Gastroesophageal sphincter (tissue), 4 donors: ENCODE measurements at places on chromosomes 4 and X. TPM values are rescaled to one million over a fixed set of nuclear protein-coding genes. Genes with fewer than 3 reads are reported as not detected.

- ATAC-seq, result peak; percentile 69
Measured at GRCh38 chrX:54808109-54808604, 612 bp downstream of the MAGED2 start.

Gene CYTL1
- 1.4 TPM for total RNA-seq

DNA sequence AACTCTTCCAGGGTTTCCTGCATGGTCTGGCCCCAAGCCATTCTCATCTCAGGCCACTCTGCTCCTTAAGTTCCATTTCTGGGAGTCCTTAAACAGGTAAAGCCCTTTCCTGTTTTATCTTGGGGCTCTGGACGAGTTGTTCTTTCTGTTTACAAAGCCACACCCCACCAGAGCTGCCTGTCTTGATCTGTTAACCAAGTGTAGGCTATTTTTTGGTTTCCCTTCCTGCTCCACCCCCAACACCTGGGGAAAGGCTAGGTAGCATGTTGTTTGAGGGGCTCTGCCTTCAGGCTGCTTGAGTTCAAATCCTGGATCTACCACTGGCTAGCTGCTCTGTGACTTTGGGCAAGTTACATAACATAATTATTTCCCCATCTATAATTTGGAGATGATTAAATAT lies 40.0 kb downstream of the ERVMER34-1 start:
- ATAC-seq, result no peak

Gene NUP62CL
- total RNA-seq, result 0.39 TPM

Gene PCSK1N
- total RNA-seq, result 2.3 TPM

DNA sequence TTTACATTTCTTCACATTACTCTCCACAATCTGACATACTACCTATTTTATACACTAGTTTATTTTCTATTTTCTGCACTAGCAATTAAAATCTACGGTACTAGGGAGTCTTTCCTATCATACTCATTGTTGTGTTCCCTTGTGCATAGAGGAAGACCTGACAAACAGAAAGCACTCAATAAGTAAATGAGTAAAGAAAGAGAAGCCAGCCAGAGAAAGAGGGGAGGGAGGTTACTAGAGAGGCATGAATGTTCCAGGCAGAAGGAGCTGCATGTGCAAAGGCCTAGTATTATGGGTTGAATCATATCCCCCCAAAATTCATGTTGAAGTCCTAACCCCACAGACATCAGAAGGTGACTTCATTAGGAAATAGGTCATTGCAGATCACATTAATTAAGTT lies 114.0 kb downstream of the ZAR1 start:
- ATAC-seq, result no peak

GRCh38 chr4:36213977-36214376 lies 30.3 kb downstream of the ARAP2 start:
- ATAC-seq, result no peak

- ATAC-seq, result no peak
Measured at GRCh38 chrX:25016938-25017598, 1.3 kb upstream of the ARX start.

DNA sequence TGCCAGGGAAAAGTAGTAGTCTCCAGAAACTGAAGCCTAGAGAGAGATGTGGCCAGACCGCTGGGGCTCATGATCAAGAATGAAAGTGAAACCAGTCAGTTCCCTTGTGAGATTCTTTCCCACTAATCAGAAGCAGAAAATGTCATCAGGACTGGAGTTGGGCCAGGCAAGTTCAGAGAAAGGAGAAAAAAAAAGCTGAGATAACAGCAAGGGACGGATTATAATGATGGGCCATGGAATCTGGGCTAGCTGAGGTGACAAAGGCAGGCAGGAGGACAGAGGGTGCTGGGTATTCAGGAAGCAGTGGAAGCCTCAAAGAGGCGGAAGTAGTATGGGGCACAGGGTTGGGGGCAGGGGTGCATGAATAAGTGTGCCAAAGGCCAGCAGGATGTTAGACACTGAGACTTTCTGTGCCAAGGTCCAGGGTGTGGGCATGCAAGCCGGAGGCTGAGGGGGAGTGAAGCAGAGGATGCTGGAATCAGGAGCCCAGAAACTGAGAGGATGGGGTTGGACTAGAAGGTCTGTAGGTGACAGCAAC lies 2.5 kb downstream of the CXorf38 start:
- peak; percentile 26 for ATAC-seq

GRCh38 chr4:42965326-42965725 lies 72.8 kb downstream of the GRXCR1 start:
- ATAC-seq, result no peak

DNA sequence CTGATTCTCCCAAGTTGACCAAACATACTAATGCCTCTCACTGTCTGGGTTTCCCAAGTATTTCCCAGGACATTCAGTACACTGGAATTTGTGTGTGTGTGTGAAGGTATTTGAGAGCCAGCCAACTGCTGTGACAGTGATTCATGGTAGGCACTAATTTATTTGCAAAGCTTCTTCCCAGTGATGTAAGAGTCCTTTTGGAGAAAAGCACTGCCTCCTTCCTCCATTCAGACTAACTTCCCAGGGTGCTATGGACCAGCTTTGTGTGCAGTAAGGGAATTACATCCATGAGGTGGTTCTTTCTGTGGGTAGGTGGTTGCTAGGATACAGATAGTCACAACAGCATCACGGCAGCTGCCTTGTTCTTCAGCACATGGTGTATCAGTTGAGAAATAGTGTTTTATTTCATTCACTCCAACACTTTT lies 8.7 kb downstream of the EGF start:
- ATAC-seq, result peak; percentile 73

- no peak for ATAC-seq
Measured at GRCh38 chrX:12269484-12269883, 131.2 kb downstream of the FRMPD4 start.

GRCh38 chr4:156475322-156475721 lies 496.3 kb downstream of the PDGFC start:
- ATAC-seq, result no peak

Gene CENPVL2
- total RNA-seq, result not detected

DNA sequence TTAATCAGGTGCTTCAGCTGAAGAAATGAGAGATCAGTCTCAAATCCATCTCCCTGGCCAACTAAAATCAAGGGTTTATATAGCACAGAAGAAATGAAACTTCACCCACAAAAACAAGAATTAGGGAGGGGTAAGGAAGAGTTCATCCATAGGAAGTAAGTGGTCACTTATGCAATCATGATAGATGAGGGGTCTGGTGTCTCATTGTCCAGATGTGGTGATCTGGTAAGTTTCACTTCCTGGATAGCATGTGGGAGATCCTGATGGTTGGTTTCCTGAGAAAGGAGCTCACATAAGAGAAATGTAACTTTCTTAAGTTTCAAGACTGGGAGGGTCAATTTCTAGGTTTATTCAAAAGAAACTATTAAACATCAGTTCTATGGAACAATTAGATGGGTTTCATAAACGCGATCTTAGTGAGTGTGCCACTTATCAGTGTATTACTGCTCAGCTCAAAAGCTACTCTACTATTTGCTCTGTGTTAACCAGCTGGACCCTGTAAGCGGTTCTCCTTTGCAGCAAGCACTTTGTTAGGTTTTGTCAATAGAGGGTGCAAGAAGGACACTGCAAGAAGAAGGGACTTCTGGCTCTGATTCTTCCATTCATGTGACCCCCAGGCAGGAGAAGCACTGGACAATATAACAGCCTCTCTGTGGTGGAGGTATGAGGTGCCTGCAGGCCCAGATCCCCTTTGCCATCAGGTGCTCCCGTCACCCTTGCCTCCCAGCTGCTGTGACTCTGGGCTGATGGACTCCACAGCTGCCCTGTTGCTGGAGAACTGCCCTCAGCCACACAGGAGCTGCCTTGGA lies 35.4 kb upstream of the HPSE start:
- ATAC-seq, result peak; percentile 5

GRCh38 chr4:183392377-183392776 lies 52.1 kb upstream of the CDKN2AIP start:
- ATAC-seq, result no peak

- no peak for ATAC-seq
Measured at GRCh38 chrX:101605728-101606127, 12.1 kb downstream of the ARMCX6 start.

- no peak for ATAC-seq
Measured at GRCh38 chr4:183437452-183437851, 7.0 kb upstream of the CDKN2AIP start.

Gene CPLX1
- total RNA-seq, result 0.96 TPM

DNA sequence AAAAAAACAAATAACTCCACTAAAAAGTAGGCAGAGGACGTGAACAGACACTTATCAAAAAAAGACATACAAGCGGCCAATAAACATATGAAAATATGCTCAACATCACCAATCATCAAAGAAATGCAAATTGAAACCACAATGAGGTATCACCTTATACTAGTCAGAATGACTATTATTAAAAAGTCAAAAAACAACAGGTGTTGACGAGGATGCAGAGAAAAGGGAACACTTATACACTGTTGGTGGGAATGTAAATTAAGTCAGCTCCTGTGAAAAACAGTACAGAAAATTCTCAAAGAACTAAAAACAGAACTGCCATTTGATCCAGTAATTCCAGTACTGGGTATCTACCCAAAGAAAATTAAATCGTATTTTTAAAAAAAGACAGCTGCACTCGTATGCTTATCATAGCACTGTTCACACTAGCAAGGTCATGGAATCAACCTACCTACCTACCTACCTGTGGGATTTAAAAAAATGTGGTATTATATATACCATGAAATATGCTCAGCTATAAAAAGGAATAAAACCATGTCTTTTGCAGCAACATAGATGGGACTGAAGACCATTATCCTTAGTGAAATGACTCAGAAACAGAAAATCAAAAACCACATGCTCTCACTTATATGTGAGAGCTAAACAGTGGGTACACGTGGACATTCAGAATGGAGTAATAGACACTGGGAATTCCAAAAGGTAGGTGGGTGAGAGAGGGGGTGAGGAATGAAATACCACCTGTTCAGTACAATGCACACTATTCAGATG lies 24.8 kb upstream of the PTPN13 start:
- no peak for ATAC-seq

GRCh38 chr4:99827454-99827853 lies 10.8 kb downstream of the DAPP1 start:
- no peak for ATAC-seq

Gene CXCR3
- not detected for total RNA-seq

DNA sequence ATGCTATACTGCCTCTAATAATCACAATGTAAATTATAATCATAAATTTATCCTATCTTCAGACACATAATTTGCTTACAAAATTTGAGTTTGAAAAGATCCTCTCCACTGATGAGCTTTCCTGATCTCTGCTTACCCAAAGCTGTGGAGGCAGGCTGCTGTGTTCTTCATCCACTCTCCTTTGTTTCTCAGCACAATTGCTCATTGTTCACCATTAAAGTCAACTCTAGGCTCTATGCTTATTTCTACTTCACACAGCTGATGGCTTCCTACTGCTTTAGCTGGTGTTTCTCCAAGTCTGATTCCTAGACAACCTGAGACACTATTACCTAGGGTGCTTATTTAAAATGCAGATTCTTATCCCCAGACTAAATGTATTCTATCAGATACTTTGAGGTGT lies 319.7 kb downstream of the PCDH18 start:
- no peak for ATAC-seq

DNA sequence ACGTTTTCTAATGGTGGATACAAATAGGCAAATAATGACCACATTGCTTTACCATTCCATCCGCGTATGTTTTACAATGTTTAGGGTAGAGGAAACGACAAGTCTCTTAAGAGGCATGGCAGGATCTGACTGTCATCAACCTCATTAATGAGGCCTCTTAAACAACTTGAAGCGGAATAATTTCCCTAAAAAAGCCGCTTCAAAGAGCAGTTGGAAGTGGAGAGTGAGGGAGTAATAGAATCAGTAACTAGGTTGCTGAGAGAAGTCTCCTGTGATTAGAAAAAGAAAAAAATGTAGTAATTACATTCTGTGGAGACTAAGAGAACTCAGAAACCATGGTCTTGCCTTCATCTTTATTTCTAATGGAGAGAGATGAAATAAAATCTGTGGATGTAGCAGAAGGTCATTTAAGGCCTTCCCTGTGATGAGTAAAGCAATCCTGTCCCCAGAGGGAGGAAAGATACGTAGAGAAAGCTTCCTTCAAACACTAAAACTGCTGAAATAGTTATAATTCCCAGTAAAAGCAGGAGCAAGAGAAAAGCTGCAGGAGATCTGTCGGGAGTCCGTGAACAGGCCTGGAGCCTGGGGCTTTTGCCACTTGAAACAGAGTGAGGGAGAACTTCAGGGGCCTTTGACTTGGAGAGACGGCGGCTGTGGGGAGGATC lies 11.1 kb upstream of the SEPSECS start:
- no peak for ATAC-seq

GRCh38 chr4:145885666-145886065 lies 53.0 kb downstream of the ZNF827 start:
- ATAC-seq, result no peak

- ATAC-seq, result no peak
Measured at GRCh38 chrX:147848543-147849443, 62.9 kb upstream of the FMR1 start.

- ATAC-seq, result no peak
Measured at GRCh38 chr4:69773484-69773883, 13.1 kb upstream of the SULT1B1 start.

DNA sequence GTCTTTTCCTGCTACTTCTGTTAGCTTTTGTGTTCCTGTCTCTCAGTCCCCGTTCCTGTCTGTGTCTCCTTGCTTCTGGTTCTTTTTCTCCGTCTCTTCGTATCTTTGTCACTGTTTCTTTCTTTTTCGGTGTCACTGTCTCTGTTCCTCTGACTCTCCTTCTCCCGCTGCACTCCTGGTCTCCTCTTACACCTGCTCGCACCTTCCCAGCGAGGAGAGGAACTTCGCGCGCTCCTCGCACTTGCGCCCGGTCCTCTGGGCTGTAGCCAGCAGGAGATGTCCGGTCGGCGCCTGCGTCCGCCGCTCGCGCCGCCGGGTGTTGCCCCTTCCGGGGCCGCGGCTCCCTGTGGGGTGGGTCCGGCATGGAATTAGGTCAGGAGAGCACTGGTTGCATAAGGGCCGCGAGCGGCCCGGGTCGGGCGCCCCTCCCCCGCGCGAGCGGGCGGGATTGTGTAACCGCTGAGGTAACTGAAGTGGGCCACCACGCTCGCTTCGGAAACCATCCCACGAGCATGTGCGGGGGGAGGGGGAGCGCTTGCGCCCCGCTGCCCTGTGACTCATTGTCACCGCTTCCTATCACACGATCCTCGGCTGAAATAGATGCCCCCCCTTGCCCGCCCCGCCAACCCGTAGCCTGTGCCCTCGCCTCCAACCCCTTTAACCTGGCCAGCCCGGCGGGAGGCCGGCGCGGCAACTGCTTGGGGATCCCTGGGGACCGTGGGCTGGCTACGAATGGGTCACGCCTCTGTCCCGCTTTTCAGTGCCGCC lies 1.6 kb downstream of the LONRF3 start:
- peak; percentile 82 for ATAC-seq

Gene GRIA3
- 0.07 TPM for total RNA-seq

Gene RTL5
- total RNA-seq, result 8.8 TPM

Gene FGFRL1
- total RNA-seq, result 36.8 TPM

DNA sequence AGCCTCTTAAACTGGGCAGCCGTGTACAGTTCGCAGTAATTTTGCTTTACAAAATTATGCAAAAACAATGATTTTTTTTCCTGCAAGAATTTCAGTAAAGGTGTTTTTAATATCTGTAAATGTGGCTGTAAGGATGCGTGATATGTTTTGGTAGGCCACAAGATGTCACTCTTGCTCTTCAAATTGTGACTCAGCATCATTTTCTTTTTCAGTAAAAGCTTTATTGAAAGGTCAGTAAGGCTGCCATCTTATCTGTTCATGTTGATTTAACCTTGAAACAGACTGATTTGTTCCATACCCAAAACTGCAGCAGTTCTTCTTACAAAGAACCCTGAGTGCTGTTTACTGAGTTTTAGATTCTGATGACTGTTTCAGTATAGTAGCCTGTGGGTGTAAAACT lies 39.9 kb downstream of the TXLNG start:
- ATAC-seq, result no peak
